ENCODE measurements at places on chromosomes 4 and X. TPM values are rescaled to one million over a fixed set of nuclear protein-coding genes. Genes with fewer than 3 reads are reported as not detected.

- H3K36me3 ChIP-seq: no peaks in the 10 kb centered on the region
- no peak for DNase-seq
- H3K27ac ChIP-seq: no peak overlapping the region
Measured at GRCh38 chrX:29634516-29634915, 580.8 kb upstream of the MAGEB2 start.

GRCh38 chrX:37722595-37722994, 37.0 kb downstream of the XK start:
- no peak overlapping the region for H3K4me3 ChIP-seq
- H3K27ac ChIP-seq: no peak overlapping the region
- no peaks in the 10 kb centered on the region for H3K4me1 ChIP-seq
- no peaks in the 10 kb centered on the region for H3K27me3 ChIP-seq

- H3K36me3 ChIP-seq: no peaks in the 10 kb centered on the region
- H3K27ac ChIP-seq: peak overlapping the region; percentile 67
- no peaks in the 10 kb centered on the region for H3K27me3 ChIP-seq
- DNase-seq: no peak
Measured at GRCh38 chrX:15916704-15917084, 62.1 kb upstream of the AP1S2 start.

DNA sequence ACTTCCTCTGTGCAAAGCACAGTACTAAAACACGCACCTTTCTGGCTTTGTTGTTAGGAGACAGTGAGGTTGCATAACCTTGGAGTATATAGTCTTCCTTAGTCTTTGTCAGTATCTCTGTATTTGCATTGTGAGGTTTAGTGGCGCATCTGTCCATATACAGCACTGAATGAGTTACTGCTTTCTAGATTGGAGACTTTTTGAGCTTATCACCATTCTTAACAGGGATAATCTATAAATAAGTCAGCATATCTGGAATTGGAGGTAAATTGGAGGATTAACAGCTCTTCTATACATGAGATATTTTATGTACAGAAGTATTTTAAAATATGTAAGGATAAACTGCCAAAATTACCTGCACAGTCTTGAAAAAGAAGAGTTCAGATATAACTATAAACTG, 4.3 kb downstream of the FHDC1 start:
- peaks cover 47% of the 10 kb centered on the region for H3K27me3 ChIP-seq
- H3K4me1 ChIP-seq: peaks cover 22% of the 10 kb centered on the region
- H3K4me3 ChIP-seq: no peak overlapping the region
- no peak overlapping the region for H3K27ac ChIP-seq
- H3K36me3 ChIP-seq: no peaks in the 10 kb centered on the region
- DNase-seq: no peak

DNA sequence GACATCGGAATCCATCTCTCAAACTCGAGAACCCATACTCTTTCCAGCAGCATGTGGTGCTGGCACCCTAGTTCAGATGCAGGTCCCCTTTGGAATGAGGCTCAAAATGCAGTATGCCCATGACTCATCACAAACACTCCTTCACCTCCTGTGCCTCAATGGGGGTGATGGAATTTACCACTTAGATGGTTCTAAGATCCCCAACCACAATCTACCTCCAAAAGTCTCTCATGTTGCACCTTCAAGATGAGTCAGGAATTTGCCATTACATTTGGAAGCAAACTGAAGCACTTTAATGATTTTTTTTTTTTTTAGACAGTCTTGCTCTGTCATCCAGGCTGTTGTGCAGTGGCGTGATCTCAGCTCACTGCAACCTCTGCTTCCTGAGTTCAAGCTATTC, 8.5 kb upstream of the MID1 start:
- H3K4me3 ChIP-seq: no peak overlapping the region
- H3K4me1 ChIP-seq: no peaks in the 10 kb centered on the region
- DNase-seq: no peak
- no peak overlapping the region for H3K27ac ChIP-seq
- H3K36me3 ChIP-seq: no peaks in the 10 kb centered on the region

GRCh38 chr4:152953514-152953913, 17.4 kb downstream of the FHDC1 start:
- H3K27me3 ChIP-seq: no peaks in the 10 kb centered on the region
- no peak for DNase-seq
- no peak overlapping the region for H3K27ac ChIP-seq
- H3K4me1 ChIP-seq: peaks cover 4% of the 10 kb centered on the region

- no peak overlapping the region for H3K27ac ChIP-seq
- H3K36me3 ChIP-seq: no peaks in the 10 kb centered on the region
- no peak overlapping the region for H3K4me3 ChIP-seq
- no peak for DNase-seq
- H3K27me3 ChIP-seq: peaks cover 15% of the 10 kb centered on the region
Measured at GRCh38 chr4:127775843-127776242, 6.3 kb upstream of the HSPA4L start.

The MAGEC1 gene
- not detected for polyA plus RNA-seq

The KCTD8 gene
- polyA plus RNA-seq: not detected

The SPANXN4 gene
- not detected for polyA plus RNA-seq

DNA sequence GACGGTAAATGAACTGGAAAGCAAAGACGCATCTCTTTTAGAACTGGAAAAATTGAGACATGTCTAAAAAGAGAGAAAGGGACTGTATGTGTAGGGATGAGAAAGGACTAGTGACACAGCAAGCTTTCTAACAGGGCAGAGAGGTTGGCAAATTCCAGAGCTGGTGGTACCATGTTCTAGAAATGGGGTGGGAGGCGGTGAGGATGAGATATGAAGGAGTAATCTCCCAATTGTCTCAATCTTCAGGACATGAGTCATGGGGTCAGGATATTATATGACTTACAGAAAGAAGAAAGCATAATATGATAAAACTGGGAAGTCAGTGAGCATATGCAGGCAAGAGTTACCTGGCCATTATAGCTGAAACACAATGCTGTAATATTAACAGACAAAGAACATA, 14.2 kb downstream of the TAB3 start:
- no peak overlapping the region for H3K27ac ChIP-seq
- no peak for DNase-seq
- no peaks in the 10 kb centered on the region for H3K27me3 ChIP-seq

DNA sequence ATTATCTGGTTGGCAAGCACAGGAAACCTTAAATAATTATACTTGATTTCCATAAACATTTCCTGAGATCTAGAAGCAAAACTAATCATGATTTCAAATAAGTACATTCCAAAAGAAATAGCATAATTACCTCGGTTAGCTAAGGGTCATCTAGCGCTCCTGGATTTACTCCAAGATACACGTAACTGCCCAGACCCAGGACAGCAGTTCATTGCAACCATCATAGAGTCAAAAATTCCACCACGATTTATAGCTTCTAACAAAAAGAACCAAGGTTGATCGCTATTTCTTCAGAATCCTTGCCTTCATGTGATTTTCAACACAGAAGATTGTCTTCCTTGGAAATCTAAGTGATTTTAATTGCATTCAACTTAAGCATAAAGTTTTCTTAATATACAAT, 1235.5 kb upstream of the TENM3 start:
- H3K36me3 ChIP-seq: no peaks in the 10 kb centered on the region
- no peak overlapping the region for H3K4me3 ChIP-seq
- no peaks in the 10 kb centered on the region for H3K27me3 ChIP-seq
- no peak overlapping the region for H3K27ac ChIP-seq
- no peak for DNase-seq

DNA sequence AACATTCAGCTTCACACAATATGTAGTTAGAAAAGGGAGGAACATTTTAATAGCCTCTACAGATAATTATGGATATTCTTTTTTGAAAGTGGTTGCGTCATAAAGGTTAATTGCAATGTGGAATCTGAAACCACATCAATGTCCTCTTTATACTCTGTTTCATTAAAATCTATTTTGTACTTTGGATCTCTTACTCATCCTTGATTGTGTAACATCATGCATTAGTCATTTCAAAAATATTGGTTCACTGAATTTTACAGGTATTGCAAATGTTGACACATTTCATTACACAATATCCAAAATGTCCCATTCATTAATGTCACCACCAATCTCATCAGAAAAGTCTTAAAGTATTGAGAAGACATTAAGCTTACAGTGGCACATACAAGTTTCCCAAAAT, 62.7 kb upstream of the USP9X start:
- peak; percentile 51 for DNase-seq
- no peaks in the 10 kb centered on the region for H3K36me3 ChIP-seq
- peaks cover 9% of the 10 kb centered on the region for H3K27me3 ChIP-seq
- no peak overlapping the region for H3K27ac ChIP-seq
- peaks cover 13% of the 10 kb centered on the region for H3K4me1 ChIP-seq

DNA sequence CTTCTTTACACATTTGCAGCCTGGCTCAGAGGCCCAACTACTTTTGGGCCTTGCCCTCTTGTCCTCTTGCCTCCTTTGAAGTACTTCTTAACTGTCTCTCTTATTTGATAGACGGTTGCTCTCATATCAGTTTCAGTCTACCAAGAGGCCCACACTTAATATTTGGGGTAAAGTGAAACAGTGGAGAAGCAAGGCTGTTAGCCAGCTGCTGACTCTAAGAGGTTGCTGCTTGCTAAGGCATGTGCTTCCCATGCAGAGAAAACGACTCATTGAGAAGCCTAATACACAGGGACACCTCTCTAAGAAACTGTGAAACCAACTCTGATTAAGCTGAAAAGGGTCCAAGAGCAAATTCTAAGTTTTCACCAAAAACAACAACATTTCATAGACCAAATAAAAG, 94.6 kb downstream of the PPP3CA start:
- H3K27ac ChIP-seq: no peak overlapping the region
- DNase-seq: no peak
- no peaks in the 10 kb centered on the region for H3K27me3 ChIP-seq
- no peak overlapping the region for H3K4me3 ChIP-seq
- H3K4me1 ChIP-seq: no peaks in the 10 kb centered on the region

The MAGIX gene
- 2.0 TPM for polyA plus RNA-seq

DNA sequence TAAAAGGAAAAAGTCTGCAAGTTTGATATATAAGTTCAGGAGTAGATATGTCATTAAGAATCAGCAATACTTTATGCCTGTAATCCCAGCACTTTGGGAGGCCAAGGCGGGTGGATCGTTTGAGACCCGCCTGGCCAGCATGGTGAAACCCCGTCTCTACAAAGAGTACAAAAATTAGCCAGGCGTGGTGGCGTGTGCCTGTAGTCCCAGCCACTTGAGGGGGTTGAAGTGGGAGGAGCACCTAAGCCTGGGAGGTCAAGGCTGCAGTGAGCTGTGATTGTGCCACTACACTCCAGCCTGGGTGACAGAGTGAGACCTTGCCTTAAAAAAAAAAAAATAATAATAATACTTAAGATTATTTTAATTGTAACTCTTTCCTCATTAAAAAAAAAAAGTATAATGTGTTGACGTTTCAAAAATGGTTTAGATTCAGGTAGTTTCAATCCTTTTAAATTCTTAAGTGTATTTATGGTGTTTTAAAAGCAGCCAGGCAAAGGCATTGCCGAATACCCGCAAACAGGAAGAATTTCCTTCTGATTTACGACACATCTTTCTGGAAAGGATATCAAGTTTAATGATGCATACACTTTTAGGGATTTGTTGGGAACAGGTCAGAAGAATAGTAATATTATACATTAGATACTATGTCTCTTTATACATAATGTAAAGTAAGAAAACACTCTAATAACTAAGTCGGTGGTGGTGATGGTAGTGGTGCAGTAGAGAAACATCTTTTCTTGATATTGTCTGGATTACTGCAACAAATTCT, 80.9 kb downstream of the KDM6A start:
- no peak overlapping the region for H3K27ac ChIP-seq
- H3K4me1 ChIP-seq: no peaks in the 10 kb centered on the region
- H3K27me3 ChIP-seq: no peaks in the 10 kb centered on the region
- no peaks in the 10 kb centered on the region for H3K36me3 ChIP-seq

- no peak for DNase-seq
- H3K4me3 ChIP-seq: no peak overlapping the region
- no peak overlapping the region for H3K27ac ChIP-seq
- no peaks in the 10 kb centered on the region for H3K27me3 ChIP-seq
- H3K4me1 ChIP-seq: no peaks in the 10 kb centered on the region
Measured at GRCh38 chr4:186345184-186345583, 79.2 kb downstream of the F11 start.

The LANCL3 gene
- not detected for polyA plus RNA-seq

- H3K4me3 ChIP-seq: peak overlapping the region; percentile 62
- H3K4me1 ChIP-seq: peaks cover 33% of the 10 kb centered on the region
- no peaks in the 10 kb centered on the region for H3K36me3 ChIP-seq
- no peaks in the 10 kb centered on the region for H3K27me3 ChIP-seq
Measured at GRCh38 chr4:1249731-1250526, 999 bp upstream of the CTBP1 start.

- no peak for DNase-seq
- no peaks in the 10 kb centered on the region for H3K4me1 ChIP-seq
- no peak overlapping the region for H3K4me3 ChIP-seq
- no peaks in the 10 kb centered on the region for H3K27me3 ChIP-seq
Measured at GRCh38 chr4:120418146-120418545, 351.5 kb upstream of the MAD2L1 start.

The TCEAL3 gene
- polyA plus RNA-seq: 1.8 TPM

DNA sequence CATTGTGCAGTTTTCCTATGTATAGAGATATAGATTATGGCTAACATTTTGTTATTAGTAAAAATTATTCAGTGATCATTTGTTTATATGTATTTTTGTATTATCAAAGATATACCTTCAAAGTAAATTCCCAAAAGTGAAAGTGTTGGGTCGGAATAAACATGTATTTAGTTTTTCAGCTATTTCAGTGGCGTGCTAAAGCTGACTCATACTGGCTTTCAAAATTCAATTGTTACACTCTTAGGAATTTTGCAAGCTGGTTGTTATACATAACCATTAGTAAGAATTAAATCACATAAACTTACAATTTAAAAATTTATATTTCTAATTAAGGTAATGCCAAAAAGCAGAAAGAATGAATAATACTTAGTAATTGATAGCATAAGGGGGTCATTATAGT, 288.4 kb upstream of the NRK start:
- no peaks in the 10 kb centered on the region for H3K27me3 ChIP-seq
- H3K4me1 ChIP-seq: no peaks in the 10 kb centered on the region
- no peaks in the 10 kb centered on the region for H3K36me3 ChIP-seq
- no peak overlapping the region for H3K27ac ChIP-seq

DNA sequence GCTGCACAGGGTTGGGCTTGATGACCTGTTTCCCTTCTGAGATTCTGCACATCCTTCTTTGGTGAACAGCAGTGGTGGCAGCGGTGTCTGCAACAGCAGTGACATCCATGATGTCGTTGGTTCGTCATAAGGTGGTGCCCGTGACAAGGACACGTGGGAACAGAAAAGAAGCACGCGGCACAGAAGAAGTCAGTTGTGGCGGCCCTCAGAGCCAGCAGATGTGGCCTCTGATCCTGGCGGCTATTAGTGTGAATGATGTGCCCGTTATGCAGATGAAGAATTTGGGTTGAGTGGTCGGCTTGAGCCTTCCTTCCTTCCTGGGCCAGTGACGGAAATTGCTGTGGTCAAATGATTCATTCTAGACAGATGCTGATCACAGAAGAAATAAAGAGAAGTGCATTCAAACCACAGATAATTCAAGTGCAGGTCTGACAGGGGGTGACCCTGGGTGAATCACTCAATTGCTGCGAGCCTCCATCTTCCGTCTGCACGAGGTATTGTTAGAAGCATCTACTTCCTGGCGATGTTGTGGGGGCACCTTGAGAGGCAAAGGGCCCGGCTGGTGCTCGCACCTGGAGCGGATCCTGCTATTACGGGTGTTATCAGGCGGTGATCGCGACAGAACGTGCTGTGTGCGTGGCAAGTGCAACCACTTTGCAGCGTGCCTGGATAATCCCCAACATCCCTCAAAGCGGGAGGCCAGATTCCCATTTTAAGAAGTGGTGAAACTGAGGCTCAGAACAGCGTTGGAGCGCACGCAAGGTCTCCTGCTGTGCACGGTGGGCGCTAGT, 215.2 kb upstream of the PSAPL1 start:
- H3K4me3 ChIP-seq: no peak overlapping the region
- no peaks in the 10 kb centered on the region for H3K36me3 ChIP-seq
- peak overlapping the region; percentile 84 for H3K27ac ChIP-seq
- DNase-seq: peak; percentile 96

All from CD14-positive monocyte (primary cell).